T-cell (primary cell): ENCODE measurements at places on chromosomes 7 and 10.
A peak's percentile ranks its signal among the peaks of the same experiment; 100 is the strongest.

DNA sequence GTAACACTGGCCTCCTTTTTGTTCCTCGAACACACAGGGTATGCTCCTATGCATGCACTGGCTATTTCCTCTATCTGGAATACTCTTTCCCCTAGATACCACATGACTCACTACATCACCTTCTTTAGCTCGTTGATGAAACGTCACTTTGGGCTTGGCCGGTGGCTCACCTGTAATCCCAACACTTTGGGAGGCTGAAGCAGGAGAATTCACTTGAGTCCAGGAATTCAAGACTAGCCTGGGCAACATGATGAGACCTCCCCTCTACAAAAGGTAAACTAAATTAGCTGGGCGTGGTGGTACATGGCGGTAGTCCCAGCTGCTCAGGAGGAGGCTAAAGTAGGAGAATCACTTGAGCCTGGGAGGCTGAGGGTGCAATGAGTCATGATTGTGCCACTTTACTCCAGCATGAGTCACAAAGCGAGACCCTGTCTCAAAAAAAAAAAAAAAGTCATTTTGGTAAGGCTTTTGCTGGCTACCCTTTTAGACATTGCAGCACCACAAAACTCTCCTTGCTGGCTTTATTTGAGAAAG lies 14.5 kb downstream of the ANKIB1 start:
- no peak for DNase-seq

DNA sequence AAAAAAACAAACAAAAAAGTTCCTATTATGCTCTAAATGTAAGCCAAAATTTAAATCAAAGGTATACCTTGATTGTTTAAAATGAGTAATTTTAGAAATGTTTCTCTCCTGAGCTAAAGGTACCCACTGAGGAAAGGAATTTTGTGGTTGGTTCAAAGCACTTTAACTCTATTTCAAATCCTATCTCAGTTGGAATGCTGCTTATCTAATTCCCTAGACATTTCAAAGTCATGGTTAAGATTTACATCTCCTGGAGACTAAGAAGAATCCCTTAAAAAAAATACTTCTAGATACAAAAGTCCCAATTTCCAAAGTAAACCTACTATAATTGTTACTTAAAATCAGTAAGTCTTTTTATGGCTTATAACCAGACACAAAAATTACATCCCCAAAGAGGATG lies 830.7 kb downstream of the GRID1 start:
- no peak for DNase-seq

DNA sequence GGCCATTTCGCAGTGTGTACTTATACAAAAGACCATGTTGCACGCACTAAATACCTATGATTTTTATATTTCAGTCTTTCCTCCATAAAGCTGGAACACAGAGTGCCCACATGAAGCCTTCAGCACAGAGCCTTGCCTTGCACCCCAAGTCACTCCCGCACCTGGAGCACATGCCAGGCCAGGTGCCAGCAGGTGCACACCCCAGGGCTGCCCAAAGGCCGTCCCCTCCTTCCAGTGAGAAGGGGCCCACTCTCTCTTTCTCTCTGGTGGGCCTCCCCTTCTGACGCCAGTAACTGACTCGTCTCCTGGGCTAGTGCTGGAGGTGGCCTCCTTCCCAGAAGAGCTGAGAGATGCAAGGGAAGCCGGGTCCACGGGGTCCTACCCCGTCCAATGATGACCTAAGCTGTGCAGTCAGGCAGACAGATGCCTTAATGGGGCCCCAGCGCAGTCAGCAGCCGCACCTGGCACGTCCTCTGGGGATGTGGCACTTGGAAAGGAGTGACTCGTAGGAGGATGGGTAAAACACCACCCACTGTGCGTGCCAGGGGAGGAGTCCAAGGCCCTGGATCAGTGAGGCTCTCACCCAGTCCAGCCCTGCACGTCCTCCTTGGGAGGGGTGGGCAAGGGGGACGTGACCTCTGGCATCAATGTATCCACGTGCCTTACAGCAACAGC lies 17.7 kb upstream of the SHH start:
- DNase-seq: no peak

GRCh38 chr7:158631574-158632195 lies 44.1 kb upstream of the PTPRN2 start:
- DNase-seq: no peak

GRCh38 chr7:100676501-100677306 lies 3.2 kb downstream of the GNB2 start:
- no peak for DNase-seq

DNA sequence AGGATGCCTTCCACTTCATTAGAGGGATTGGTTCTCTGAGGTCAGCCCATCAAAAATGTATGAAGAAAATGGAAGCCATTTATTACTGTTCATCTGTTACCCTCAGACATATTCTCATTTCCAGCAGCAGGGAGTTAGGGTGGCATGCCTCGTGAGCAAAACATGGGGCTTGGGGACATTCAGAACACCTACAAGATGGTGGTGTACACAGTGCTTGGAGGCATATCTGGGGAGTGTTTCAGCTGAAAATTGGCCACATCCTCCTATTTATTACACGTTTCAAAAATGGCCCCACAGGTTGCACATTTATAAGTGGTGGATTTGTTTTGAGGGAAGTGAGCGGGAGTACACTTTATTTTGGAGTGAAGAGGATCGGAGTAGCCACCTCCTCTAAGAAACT lies 93.4 kb downstream of the SPAG6 start:
- DNase-seq: no peak

GRCh38 chr7:66739477-66739876 lies 1.1 kb upstream of the RABGEF1 start:
- DNase-seq: no peak

- DNase-seq: no peak
These were observed 44.8 kb upstream of the ORC5 start for GRCh38 chr7:104252409-104253134.

DNA sequence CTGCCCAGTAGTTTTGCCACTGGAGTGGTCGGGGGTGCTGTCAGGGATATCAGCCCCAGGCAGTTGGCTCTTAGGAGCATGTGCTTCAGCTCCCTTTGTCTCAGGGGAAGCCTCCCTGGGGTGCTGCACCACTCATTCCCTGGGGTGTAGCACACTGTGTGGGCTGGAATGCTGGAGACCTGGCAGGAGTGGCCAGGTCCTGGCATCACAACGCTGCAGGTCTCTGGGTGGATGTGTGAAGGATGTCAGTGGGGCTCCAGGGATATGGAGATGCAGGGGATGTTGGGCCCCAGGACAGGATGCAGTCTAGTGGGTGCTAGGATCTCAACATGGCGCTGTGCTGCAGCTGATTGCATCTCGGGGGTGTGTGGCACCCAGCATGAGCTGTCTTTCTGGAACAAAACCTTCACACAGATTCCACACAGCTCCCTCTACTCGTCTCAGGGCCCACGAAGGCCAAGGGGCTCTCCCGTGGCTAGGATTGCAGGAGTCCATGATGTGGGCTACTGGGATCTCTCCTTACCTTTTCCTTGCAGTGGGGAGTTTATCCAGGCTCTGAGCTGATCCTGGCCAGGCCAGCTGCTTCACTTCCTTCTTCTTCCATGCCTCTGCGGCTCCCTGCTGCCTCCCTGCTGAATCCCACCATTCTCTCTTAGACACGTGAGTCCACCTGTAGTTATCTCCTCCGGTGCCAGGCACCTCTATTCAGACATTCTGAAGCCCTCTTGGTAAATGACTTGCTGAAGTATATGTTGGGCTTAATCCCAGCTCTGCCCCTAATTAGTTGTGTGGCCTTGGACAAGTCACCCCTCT lies 295.1 kb downstream of the RPS24 start:
- no peak for DNase-seq

- DNase-seq: no peak
These were observed 25.6 kb downstream of the ADCYAP1R1 start for GRCh38 chr7:31077484-31078362.

- no peak for DNase-seq
These were observed 50.1 kb upstream of the RASGEF1A start for GRCh38 chr10:43316988-43317387.

DNA sequence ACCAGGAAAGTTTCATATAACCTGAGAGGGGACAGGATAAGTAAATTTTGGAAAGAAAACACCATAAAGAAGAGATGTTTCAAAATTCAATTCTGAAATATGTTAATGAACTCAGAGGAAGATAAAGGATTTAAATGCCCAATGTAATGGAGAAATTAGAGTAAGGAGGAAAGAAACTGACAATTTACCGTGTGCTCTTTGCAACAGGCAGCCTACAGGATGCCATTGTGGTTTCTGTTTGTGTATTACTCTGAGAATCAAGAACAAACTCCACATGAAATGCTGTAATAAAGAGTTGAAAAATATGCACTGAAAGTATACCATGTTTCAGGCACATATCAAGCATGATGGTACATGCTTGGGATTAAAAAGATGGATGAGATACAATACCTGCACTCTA lies 44.8 kb upstream of the GLCCI1 start:
- DNase-seq: no peak

DNA sequence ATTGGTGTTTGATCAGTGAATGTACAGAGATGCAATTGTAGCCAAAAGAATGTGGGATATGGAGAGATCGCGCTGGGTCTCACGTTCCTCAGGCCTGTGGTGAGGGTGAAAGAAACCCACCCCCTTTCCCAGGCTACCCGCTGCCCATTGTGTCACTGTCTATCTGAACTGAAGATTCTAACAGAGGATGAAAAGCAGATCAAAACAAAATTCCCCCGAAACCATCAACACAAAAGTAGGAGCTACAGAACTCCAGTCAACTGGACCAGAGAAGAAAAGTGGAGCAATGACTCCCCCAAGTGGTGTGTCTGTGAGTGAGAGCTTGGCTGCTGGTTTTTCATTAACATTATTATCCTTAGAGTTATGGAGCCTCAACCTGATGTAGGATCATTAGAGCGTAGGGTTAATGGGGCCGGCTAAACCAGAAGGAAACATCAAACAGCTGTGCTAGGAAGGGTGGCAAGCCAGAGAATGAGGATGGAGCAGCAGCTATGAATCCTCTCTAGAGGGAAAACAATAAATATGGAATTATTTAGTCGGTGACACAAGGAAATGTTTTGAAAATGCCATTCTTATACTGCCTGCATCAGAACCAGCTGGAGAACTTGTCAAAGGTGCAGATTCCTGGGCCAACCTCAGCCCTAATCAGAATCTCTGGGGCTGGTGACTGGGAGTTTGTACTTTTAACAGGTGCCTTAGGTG lies 38.3 kb downstream of the AKR1B1 start:
- no peak for DNase-seq

- DNase-seq: no peak
These were observed 90.4 kb downstream of the PHTF2 start for GRCh38 chr7:77888998-77889397.

- no peak for DNase-seq
These were observed 347.8 kb downstream of the IPMK start for GRCh38 chr10:57919864-57920263.

GRCh38 chr10:112497347-112497950 lies 50.4 kb downstream of the VTI1A start:
- no peak for DNase-seq

- DNase-seq: no peak
These were observed 29.4 kb upstream of the RAB18 start for GRCh38 chr10:27474741-27475140.

DNA sequence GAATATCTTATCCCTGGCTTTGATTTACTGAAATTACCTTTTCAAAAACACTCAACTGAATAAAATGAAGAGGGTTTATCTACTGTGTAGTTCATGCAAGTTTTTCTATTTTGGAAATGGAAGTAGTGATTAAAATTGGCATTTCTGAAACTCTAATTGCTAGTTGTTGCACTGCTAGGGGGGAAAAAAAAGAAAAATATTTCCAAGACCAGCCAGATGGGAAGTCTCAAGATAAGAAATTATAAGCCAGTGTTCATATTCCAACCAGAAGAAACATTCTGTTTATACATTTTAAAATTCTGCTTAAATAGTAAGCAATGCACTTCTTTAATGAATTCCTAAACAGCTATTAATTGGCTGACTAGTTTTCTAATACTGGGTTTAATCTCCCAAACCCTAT lies 9.4 kb upstream of the ADO start:
- no peak for DNase-seq

DNA sequence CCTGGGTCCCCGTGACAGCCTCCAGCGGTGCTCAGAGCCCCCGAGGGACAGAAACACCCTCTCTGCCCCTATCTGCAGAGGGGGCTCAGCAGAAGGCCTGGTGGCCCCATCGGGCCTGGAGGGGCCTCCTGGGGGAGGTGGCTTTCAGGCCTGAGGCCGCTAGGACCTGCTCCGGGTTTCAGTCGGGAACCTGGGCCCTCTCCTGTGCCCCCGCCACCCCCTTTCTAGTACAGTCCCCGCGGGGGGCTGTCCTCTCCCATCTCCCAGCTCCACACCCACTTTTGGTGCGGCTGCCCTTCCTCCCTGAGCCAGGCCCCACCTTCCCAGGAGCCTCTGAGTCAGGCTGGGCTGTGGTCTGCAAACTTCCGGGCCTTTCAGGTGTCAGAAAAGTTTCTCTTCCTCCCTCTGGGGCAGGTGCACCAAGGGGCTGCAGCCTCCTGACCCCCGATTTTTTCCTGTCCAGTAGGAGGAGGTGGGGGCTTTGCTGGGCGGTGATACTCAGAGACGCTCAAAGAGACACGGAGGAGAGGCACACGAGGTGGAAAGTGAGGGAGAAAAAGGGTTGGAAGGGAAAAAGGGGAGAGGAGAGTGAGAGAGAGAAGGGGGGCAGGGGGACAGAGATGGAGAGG lies 692 bp downstream of the CARD11 start:
- peak; percentile 35 for DNase-seq

DNA sequence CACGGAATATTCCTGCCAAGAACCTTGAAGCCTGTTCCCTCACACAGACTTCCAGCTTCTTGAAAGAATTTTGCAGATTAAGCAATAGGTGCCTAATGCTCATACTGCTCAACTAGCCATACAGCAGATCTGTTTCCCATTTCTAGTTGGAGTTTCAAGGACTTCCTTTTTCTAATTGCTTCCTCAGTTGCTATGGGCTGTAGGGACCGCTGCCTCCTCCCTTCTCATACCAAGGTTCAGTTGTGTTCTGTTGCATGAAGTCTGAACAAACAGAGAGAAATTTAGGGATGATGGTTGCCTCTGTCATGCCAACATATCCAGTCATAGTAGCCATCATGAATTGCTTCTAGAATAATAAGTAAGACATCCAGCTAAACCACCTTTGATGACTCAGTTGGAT lies 6.8 kb downstream of the ITGA8 start:
- DNase-seq: no peak
